ENCODE measurements at places on chromosomes 5 and 9.

GRCh38 chr9:95623640-95624039 is 106.9 kb upstream of the PTCH1 start:
- DNase-seq: no peak

DNA sequence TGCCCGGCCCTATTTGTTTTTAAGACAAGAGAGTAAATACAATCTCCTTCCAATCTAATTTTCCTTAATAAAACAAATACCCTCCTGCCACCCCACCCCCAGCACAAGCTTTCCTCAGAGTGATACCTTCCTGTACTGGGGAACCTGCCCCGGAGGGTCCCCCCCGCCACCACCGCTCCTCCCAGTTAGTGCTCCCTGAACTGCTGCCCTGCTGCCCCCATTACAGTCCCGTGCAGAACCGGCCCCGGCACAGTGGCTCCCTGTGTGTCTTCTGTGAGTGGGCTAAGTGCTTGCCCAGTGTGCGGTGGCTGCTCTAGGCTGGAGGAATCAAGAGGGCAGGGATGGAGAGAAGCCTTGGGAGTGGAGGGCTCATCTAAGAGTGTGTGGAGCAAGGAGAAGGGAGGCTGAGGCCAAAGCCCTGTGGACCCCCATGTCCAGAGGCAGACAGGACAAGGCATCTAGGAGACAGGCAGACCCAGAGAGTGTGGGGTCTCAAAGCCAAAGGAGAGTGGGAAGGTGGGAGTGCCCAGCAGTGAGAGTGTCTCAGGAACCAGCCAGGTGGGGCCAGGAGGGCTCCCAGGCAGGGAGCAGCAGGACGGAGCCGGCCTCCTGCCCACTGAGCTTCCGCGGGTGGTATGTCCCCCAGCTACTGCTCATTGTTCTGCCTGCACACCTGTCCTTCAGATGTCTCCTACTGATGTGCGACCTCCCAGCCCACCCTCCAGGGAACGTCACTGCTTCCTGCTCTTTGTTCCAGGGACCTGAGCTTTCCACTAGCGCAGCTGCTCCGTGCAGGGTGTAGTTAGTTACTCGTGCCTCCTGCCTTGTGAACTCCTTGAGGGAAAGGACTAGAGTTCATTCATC is 129.0 kb downstream of the DAB2IP start:
- DNase-seq: no peak

GRCh38 chr5:17406423-17406838 is 91.6 kb upstream of the TAF11L2 start:
- no peak for DNase-seq

DNA sequence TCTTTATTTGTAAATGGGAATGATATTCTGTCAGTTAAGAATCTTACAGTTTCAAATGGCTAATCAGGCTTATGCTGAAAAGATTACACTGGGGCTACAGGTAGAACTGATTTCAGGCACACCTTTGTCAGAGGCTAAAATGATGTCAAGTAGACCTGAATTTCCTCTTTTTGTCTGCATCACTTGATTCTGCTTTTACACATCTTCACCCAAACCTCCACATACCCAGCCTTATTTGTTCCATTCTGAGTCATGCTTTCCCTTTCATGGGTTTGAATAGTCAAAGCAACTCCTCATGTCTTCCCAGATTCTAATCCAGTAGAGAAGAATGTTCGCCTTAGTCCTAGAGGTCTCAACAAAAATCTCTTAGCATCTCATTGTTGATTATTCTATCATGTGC is 156.4 kb downstream of the CWC27 start:
- no peak for DNase-seq

DNA sequence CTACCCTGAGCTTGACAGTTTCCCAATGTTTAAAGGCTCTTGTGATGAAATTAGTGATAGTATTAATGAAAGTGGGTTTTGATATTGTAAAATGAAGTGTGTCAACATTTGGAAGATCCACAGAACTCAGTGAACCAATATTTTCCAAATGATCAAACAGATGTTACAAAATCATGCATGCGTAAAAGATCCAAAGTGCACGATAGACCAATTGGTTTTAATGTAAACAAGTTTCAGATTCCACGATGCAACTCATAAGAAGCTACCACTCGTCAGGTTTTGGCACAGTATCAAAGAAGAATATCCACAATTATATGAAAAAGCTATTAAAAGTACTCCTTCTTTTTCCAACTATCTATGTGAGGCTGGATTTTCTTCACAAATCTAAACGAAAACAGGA is 82.3 kb downstream of the SLC38A9 start:
- no peak for DNase-seq
